ENCODE measurements at places on chromosomes 3 and 15.

GRCh38 chr3:159832024-159832423 lies 156.6 kb upstream of the IL12A start:
- DNase-seq: no peak

- no peak for DNase-seq
Observed at GRCh38 chr3:185708392-185708791, 116.5 kb downstream of the IGF2BP2 start.

GRCh38 chr3:11247362-11247761 lies 24.8 kb upstream of the ATG7 start:
- no peak for DNase-seq

GRCh38 chr15:55289011-55289745 lies 435 bp downstream of the RAB27A start:
- DNase-seq: peak; percentile 75

GRCh38 chr3:152488449-152488848 lies 219.7 kb downstream of the MBNL1 start:
- DNase-seq: no peak

- no peak for DNase-seq
Observed at GRCh38 chr3:50078091-50078490, 10.6 kb upstream of the RBM5 start.

GRCh38 chr3:135149707-135150681 lies 354.9 kb downstream of the EPHB1 start:
- no peak for DNase-seq

DNA sequence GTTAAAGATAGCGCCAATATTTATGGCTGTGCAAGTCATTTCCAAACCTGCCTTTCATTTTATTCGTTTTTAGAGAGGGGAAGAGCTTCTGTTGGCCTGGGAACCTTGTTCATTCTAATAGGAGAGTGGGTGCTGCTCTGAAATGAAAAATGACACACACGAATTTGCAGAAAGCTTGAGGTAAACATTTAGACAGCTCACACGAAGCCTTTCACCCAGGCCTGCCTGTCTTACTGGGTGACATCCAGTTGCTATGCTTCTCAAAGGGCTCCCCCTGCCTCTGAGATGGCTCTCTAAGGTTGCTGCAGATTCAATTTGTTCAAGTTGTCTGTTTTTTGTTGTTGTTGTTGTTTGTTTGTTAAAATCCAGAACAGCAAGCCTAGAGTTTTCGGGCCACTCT lies 18.2 kb downstream of the PEX5L start:
- DNase-seq: no peak

- peak; percentile 56 for DNase-seq
Observed at GRCh38 chr3:100796556-100796955, 87.3 kb downstream of the TFG start.

DNA sequence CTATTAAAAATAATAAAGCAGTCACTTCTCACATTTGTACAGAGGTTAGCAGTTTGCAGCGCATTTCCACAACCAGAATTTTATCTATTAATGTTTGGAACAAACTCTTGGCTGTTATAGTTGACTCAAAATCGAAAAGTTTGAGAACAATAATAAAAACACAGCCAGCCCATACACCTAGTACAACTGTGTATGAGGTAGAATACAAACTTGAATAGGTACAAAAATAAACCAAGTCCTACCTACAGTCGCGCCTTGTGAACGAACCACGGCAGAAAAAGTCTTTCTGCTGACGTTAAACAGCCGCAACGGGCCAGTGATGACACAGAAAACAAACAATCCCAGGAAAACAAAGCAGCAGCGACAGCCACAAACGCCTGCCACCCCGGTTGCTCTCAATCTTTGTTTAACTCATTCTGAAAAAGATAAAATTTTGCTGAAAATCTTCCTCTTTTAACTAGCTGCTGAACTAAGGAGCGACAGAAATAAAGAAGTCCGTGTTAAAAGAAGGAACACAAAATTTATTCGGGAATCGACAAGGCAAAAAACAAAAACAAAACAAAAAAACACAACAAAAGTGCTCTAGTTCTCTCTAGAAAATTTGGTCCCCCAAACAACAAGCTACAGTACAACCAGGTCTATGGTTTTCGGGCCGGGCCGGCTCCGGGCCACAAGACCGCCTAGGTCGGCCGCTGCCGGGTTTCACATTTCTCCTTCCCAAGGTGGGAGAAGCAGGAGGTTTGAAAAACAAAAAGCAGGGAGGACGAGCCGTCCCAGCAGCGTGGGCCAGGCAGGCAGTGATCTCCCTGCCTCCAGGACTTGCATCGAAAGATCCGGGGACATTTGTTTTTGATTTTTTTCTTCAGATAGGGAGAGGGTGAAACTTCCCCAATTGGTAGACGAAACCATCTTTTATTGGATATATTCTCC lies 2.9 kb downstream of the FOXL2 start:
- DNase-seq: peak; percentile 40

DNA sequence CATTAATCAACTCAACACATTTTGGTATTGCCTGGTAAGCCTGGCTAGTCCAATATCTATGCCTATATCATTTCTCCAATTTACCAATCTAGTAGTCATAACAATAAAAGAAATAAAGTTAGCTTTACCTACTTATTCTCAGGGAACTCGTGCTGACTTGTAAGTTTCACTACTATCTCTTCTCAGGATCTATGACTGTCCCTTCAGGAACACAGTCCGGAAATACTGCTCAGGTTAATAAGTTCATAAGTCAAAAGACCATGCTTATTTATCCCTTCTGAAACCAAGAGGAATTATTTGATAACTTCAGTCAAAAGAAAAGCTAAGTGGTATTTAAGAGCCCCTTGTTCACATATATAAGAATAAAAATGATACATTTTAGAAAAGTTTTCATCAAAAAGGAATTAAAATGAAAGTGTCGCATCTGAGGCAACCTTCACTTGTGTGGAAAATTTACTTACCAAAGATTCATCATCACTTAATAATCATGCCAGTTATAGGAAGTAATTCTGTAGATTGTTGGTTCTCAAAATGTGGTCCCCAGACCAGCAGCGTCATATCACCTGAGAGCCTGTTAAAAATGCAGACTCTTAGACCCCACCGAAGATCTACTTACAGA lies 15.5 kb upstream of the THRB start:
- no peak for DNase-seq

- DNase-seq: peak; percentile 46
Observed at GRCh38 chr15:32870240-32871033, 152.6 kb downstream of the GREM1 start.

DNA sequence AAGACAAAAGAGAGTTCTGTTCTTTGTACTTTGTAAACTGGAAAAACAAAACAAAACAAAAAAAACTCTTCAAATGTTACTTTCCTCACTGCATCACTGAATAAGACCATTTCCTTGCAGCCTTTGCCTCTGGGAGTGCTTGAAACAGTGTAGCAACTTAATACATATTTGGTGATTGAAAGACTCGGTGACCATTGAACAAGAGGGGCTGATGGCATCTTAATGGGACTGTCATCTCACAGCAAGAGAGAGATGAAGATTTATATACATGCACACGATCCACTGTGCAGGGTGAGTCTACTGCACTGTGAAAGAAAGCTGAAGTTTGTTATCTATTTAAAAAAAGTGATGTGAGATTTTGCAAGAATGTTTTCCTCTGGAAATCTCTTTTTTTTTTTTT lies 111.9 kb upstream of the KLHL25 start:
- DNase-seq: no peak

GRCh38 chr3:126389112-126389793 lies 5.5 kb upstream of the CFAP100 start:
- peak; percentile 78 for DNase-seq

DNA sequence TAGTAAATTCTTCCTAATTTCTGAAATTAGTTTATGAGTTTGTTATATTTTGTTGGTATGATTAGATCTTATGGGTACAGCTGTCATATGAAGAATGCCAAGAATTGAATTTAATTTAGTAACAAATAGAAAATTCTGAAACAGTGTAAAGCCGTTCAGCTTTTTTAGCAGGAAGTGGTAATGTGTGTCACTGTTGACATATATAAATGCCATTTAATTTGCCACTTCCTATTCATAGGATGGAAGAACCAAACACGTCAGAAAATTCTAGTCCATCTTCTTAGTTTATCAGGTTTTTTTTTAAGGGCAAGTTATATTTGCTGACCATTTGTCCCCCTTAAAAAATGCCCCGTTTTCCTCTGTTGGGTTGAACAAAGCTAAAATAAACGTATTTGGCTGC lies 43.0 kb downstream of the RAB8B start:
- DNase-seq: no peak

- DNase-seq: no peak
Observed at GRCh38 chr15:68990231-68990991, 24.1 kb upstream of the NOX5 start.

DNA sequence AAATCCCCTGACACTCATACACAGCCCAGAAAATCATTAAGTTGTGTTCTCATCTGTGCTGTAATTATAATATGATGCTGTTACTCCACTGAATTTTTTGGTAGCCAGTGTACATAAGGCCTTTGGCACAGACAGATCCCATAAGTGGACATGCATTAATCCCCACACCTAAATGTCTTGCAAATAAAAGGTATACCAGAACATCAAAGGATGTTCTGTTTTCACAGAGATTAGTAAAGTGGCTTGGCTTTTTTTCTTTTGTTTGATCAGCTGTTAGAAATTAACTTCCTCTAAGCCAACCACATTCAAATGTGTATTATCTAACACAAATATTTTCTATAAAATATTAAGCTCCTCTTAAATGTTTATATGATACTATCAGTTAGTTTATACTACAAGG lies 2.7 kb downstream of the SST start:
- no peak for DNase-seq

GRCh38 chr3:59101231-59101736 lies 51.5 kb upstream of the CFAP20DC start:
- peak; percentile 9 for DNase-seq

GRCh38 chr15:81265944-81266775 lies 57.8 kb downstream of the STARD5 start:
- DNase-seq: peak; percentile 90

DNA sequence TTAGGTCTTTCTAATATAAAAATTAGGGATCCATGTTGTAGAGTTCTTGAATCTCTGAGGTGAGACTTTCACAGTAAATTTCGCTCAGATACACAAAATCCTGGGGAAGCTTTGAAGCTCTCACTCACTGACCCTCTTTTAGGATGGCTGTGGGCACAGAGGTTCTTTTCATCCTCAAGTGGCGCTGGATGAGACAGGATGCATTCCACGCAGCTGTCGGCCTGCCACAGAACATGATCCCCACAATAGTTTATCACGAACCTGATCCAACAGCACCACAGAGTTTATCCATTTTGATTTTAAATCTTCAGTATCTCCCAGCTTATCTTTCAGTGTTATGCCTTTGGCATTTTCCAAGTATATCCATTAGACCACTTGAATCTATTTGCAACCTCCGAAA lies 91.9 kb downstream of the WDR76 start:
- no peak for DNase-seq

DNA sequence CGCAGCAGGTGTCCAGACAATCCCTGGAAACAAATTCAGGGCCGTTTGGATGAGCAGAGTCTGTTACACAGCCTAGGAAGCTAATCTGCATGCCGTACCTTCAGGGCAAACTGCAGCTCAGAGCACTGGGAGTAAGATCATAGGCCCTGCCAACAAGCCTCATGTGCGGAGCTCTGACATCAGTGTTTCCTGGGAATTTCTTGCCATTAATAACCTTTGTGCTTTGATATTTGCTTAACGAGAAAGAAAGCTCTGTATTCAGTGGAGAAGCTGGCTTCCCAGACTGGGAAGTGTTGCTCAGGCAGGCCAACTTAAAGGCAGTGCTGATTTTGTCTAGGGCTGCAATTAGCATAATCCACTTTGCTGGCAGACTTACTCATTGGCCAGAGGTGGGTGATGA lies 116.1 kb upstream of the KLHL25 start:
- no peak for DNase-seq

GRCh38 chr15:39344662-39345141 lies 236.2 kb upstream of the THBS1 start:
- DNase-seq: peak; percentile 74

DNA sequence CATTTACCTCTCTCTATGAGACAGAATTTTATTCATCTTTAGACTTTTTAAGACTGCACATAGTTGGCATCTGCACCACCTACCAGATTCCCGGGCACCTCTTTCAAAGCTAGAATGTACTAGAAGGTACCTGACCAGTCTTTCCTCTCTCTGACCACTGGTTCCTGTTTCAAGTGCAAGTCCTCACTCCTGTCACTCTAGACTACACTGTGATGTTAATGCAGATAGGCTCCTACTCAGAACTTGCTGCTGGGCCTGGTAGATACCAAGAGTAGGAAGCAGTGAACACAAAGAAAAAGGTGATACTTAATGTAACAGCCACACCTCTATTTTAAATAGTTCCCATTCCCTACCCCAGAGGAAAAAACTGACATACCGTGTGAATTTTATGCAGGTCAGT lies 8.1 kb upstream of the TCAIM start:
- no peak for DNase-seq

GRCh38 chr3:150599611-150600297 lies 3.4 kb upstream of the SELENOT start:
- peak; percentile 76 for DNase-seq

DNA sequence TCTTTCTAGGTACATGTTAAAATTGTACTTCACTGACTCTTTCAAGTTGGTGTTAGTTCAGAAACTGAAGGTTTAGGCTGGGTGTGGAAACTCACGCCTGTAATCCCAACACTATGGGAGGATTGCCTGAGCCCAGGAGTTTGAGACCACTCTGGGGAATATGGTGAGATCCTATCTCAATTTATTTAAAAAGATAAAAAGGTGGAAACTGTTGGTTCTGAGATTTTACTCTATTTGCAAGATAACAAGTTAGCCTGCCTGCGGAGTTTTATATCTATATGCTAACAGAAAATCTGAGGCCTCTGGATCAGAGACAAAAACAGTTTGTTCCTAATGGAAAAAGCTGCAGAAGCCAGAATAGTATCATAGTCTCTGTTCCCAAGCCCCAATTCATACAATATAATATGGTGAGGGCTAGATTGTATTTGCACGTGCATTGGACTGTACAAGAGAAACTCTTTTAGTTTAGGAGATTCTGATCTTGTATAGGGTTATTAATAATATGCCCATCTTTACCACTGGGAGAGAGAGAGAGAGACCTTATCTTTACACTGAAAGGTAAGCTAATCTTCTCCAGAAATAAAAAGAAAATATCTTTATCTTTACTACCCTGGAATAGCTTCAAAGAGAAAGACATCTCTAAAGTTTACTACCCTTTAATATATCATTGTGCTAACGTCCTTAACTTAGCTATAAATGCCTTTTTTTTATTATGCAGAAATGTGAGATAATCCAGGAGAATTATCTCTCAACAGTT lies 1267.6 kb downstream of the OTOL1 start:
- DNase-seq: no peak

GRCh38 chr15:73515527-73515926 lies 72.6 kb downstream of the REC114 start:
- DNase-seq: no peak

GRCh38 chr3:133782454-133782853 lies 23.2 kb upstream of the SRPRB start:
- no peak for DNase-seq

Data from foreskin fibroblast (primary cell).